CD4-positive, alpha-beta T cell treated with Interleukin-6 for 4 hours (primary cell): ENCODE measurements at places on chromosomes 16 and 17.
A peak's percentile ranks its signal among the peaks of the same experiment; 100 is the strongest.

DNA sequence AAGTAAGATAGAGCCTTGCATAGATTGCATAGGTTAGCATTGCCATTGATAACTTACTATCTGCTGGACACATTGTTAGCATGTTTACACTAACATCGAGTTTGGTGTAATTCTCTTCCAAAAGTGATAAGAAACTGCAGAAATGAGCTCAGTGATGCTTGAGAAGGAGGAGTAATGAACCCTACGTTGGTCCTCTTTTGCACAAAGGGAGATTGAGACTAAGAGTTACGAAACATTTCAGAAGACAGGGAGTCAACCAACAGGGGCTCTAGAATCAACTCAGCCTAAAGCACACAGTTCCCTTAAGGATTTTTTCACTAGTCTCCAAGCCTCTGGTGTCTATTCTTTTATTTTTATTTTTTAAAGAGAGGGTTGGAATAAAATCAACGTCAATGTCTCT lies 6.8 kb downstream of the CCL7 start:
- DNase-seq, result no peak

DNA sequence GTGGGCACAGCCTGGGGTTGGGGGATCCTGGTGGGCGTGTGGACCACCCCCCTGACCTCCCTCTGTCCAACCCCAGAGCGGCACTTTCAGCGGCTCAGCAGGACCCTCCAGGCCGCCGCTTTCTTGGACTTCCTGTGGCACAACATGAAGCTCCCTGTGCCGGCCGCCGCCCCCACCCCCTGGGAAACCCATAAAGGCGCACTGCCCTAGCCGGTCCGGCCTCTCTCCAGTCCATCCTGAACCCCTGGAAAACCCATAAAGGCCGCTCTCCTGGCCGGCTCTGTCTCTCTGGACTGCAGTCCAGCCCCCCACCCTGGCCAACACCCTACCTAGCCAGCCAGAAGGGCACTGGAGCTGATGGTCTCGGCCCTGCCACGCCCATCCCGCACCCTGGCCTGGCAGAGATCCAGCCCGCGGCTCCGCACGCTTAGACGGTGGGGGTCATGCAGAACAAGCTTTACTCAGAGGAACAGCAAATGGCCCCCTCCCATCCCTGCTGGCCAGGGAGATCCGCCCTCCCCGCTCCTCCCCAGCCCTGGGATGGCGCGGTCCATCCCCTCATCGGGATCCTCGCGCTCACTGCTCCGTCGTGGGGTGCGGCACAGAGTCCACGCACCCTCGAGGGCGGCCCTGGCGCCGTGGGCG lies 2.7 kb downstream of the NOXO1 start:
- no peak for DNase-seq

DNA sequence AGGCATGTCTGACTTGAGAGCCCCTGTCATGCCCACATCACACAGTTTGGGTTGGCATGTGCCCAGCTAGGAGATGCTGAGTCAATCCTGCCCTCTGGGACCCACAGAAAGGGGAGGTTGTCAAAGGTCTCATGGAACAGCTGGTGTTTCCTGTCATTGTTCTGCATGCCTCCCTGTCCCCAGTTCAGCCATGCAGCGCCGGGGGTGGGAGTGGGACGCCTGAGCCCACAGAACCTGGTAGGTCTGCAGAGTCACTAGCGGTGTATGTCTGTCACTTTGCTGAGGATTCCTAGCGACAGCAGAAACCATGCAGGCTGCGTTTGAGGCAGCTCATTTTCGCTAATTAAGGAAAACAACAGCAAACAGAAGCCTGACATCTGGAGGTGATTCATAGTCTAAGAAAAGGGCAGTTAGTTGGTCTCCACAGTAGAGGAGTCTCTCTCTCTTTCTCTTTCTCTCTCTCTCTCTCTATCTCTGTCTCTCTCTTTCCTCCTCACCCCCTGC lies 19.6 kb upstream of the CCL1 start:
- no peak for DNase-seq

DNA sequence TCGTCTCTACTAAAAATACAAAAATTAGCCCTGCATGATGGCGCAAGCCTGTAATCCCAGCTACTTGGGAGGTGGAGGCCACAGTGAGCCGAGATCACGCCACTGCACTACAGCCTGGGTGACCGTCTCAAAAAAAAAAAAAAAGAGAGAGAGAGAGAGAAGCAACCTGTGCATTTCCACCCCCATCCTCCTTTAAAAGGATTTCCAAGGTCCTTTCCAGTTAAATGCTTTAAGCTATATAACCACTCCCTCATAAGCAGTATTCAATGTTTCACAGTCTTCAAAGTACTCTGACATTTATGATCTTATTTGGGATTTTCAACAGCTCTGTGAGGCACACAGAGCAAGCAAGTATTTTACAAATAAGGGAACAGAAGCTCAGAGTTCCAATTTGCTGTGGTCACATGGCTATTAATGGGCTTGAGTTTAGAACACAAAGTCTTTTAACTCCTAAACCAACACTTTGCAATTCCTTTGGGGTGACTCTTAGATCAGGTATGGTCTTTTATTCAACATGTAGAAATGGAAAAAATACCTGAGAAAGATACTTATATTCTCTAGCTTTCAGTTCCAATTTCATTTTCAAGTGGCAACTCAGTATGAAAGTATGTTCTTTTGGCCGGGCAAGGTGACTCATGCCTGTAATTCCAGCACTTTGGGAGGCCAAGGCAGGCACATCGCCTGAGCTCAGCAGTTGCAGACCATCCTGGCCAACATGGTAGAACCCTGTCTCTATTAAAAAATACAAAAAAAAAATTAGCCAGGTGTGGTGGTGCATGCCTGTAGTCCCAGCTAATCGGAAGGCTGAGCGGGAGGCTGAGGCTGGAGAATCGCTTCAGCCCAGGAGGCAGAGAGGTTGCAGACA lies 31.3 kb downstream of the SPOP start:
- DNase-seq, result peak; percentile 10

GRCh38 chr17:48113201-48113676 lies 5.7 kb downstream of the SNX11 start:
- DNase-seq, result peak; percentile 74

DNA sequence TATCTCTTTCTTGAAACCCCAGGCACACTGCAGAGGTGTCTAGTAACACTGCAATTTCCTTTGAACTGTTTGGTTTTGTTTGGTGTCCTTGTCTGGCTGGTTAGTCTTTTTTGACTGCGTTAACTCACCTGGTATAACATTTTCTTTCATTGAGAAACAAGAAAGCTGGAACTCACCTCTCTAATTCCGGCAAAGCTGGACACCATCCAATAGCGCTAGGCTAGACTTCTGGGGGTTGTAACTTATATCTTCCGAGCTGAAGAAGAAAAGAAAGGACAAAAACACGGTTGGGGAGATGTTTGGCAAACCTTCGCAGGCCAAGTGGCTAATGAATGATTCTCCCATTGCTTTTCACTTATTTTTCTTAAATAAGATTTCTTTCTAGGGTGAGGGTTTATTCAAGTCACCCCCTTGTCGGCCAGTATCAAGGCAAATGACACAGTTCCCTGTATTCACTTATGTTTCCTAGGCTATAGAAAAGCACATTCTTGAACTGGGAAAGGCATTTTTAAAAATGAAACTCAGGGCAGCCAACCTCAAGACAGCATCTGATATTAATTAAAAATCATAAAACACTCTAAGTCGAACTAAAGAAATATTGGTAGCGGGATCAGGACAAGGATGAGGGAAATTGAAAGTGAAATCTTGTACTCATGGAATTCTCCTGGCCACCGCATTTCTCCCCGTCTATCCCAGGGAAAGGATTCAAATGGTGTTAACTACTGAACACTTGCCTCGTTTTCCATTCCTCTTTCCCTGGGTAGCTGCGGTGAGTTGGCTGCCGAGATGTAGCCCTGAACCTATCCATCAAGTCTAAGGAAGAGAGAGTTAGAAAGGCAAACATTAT lies 95.9 kb upstream of the ZFHX3 start:
- no peak for DNase-seq

GRCh38 chr16:86166414-86166813 lies 267.5 kb downstream of the IRF8 start:
- DNase-seq, result no peak

- no peak for DNase-seq
Observed at GRCh38 chr16:536746-537145, 9.2 kb downstream of the CAPN15 start.

DNA sequence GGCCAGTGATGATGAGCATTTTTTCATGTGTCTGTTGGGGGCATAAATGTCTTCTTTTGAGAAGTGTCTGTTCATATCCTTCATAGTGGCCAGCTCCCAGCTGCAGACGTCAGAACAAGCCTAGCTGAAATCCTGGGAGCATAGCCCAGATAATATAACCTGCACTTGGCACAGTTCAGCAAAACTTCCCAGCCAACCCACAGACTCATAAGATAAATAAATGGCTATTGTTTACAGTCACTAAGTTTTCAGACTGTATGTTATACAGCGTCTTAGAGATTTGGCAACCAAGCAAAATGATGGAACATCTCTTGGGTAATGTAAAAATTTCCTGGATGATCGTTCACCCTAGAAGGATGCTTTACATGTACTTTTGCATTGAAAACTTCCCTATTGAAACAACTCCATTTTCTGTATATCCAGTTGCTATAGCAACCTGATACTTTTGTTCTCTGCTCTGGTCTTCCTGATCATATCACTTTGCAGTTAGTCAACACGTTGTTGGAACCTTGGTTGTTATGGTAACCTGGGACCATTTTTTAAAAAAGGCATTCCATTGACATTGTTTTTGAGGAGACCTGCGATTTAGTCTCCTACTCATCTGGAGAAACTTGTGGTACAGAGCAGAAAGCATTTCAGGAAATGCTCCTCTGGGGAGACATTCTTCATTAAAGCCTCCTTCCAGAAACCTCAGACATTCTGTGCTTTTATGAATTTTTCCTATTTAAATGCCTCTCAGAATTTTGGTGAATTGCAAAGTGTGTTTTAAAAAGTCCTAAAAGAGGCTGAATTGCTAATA lies 378.7 kb downstream of the HS3ST4 start:
- no peak for DNase-seq

GRCh38 chr17:20254541-20254940 lies 212.8 kb downstream of the LGALS9B start:
- no peak for DNase-seq
